Suppressor macrophage treated with lipopolysaccharide for 1 hour (primary cell): ENCODE measurements at places on chromosomes 13 and 19.
A peak's percentile ranks its signal among the peaks of the same experiment; 100 is the strongest.

GRCh38 chr19:34508540-34508939 lies 27.0 kb downstream of the WTIP start:
- no peak for DNase-seq

GRCh38 chr19:35740108-35740422 lies 2.2 kb downstream of the IGFLR1 start:
- DNase-seq = no peak

- DNase-seq = peak; percentile 56
Observed at GRCh38 chr13:32164622-32165268, 133.2 kb downstream of the FRY start.

- no peak for DNase-seq
Observed at GRCh38 chr13:40514802-40515201, 151.6 kb downstream of the FOXO1 start.

DNA sequence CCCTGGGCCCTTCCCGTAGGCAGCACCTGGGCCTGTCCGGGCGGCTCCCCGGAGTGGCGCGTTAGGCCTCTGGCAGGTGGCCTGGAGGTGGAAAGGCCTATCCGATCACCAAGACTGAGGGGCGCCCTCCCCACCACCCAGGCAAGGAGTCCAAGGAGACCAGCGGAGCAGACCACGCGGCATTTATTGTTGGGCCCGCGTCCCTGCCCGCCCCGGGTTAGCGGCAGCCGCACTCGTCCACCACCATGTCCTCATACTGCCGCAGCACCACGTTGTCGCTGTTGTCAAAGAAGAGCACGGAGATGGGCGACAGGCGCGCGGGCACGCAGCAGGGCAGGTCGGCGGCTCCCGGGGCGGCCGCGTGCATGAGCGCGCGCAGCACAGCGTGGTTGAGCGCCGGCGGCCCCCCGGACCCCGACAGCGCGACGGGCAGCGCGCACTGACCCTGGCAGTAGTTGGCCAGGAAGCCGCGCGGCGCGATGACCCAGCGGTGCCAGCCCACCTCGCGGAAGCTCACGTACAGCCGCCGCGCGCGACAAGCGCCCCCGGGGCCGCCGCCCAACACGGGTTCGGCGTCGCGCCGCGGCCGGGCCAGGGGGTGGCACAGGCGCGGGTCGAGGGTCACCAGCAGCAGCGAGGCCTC lies 27.5 kb downstream of the CERS1 start:
- no peak for DNase-seq
